ENCODE measurements at places on chromosomes 2 and 18. TPM values are rescaled to one million over a fixed set of nuclear protein-coding genes. Genes with fewer than 3 reads are reported as not detected.

WIPF1 gene
- 22.0 TPM for total RNA-seq

DNA sequence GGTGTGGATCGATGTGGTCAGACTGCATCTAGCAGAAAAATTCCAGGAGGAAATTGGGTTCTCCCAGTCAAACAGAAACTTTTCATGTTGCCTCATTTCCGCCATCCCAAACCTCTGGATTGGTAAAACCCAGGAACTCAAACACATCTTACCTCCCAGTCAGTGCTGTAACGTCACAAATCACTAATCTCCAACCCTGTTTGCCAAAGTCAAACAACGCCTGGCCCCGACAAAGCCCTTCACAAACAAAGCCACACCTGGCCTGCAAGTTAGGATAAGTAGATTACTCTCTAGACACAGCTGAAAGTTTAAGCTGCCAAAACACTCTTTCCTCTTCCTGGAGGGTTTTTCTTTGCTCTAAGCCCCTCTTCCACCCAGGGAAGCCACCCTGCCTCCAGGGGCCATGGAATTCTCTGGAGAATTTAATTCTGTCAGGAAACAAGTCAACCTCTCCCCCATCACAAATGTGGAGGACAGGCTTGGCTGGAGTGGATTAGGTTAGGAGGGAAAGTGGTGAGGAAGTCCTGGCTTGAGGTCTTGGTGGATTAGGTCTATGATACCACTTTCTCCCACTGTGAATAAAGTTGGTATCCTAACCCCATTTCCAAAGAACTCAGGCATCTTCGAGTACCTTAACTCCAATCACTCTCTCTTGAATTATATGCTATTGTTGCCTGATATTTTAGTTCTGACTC, 86.7 kb downstream of the LYPD6B start:
- DNase-seq = peak; percentile 52

- no peak for DNase-seq
Measured at GRCh38 chr18:10743766-10744165, 217.9 kb downstream of the NAPG start.

OTOF gene
- total RNA-seq = not detected

TEX44 gene
- total RNA-seq = not detected

DNA sequence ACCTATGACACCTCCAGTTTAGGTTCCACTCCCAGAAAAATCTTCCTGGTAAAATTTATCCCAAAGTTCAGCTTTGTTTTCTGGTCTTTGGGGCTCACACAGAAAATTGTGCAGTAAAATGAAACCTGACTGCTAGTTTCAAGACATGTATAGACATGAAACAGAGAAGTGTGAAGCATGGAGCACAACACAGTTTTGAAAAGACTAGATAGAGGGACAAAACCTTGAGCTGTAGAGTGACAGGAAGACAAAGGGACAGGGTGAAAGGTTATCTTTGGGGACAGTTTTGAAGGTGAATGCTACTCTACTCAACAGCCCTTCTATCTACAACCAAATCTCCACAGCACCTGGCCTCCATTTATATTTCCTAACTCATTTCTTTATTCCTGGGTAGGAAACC, 352.6 kb downstream of the RBM43 start:
- no peak for DNase-seq

DNA sequence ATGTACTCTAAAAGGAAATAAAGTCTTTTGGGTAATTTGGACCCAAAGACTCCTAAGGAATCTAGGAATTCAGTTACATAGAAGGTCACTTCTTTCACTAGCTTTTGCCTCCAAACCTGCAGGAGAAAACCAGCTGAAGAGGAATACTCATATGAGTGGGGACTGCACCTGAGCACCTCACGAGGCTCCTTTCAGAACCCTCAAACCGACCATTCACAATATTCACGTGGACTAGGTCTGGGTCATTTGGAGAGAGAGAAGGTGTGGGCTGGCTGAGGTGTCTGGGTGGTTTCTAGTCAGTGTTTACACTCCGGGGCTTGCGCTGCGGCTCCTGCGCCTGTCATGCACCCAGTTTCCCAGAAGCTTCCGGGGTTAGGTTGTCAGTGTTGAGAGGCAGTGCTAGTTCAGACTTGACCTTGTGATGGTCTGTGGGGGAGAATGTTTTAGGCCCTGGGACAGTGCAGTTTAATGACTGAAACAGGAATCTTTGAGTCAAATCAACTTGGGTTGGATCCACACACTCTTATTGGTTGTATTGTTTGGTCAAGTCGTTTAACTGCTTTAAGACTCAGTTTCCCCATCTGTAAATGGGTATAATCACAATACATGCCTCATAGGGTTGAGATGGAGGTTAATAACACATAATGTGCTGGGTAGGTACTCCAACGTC, 78.4 kb downstream of the LIMS1 start:
- no peak for DNase-seq

- DNase-seq = no peak
Measured at GRCh38 chr2:97708608-97709007, 4.8 kb upstream of the ZAP70 start.

DNA sequence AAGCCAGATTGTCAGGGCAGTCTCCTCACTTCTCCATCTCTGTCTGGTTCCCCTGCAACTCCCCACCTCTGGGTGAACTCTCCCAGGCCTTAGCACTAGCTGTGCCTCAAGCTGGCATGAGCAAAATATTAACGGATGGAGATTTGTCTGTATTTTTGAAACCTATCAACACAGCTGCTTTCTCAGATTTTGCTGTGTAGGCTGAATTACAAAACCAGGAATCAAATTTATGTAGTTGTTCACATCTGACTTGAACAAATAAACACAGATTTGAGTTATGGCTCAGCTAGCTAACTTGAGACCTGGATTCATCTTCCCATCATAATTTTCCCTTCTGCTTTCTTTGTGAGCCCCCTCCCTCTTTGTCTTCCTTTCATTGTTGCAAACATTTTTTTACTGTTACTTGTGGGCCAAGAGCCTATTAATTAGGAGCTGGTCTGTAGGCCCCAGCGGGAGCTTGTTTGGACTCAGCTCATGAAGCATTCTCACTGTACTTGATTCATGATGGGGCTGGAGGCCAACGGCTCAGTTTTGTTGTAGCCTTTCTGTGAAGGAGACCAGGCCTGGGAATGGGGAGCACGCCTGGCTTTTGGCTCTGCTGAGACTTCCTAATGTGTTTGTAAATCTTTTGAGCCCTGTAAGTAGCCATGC, 164.1 kb upstream of the GATA6 start:
- DNase-seq = no peak

PROC gene
- total RNA-seq = 62.3 TPM

GRCh38 chr2:45654250-45654649, 2.8 kb downstream of the PRKCE start:
- DNase-seq = no peak

DNA sequence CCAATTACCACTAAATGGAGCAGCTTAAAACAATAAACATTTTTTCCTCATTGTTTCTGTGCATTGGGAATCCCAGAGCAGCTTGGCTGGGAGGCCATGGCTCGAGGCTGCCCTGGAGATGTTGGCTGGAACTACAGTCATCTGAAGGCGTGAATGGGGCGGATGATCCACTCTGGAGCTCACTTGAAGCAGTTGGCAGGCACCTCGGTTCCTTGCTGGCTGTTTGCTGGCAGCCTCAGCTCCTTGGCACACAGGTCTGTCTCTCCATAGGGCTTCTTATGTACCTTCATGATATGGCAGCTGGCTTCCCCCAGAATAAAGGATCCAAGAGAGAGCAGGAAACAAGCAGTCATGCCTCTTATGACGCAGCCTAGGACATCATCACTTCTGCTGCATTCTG, 227.0 kb upstream of the COPS8 start:
- no peak for DNase-seq

- no peak for DNase-seq
Measured at GRCh38 chr2:47741101-47741500, 41.8 kb upstream of the MSH6 start.

OSBPL6 gene
- total RNA-seq = 3.0 TPM

DNA sequence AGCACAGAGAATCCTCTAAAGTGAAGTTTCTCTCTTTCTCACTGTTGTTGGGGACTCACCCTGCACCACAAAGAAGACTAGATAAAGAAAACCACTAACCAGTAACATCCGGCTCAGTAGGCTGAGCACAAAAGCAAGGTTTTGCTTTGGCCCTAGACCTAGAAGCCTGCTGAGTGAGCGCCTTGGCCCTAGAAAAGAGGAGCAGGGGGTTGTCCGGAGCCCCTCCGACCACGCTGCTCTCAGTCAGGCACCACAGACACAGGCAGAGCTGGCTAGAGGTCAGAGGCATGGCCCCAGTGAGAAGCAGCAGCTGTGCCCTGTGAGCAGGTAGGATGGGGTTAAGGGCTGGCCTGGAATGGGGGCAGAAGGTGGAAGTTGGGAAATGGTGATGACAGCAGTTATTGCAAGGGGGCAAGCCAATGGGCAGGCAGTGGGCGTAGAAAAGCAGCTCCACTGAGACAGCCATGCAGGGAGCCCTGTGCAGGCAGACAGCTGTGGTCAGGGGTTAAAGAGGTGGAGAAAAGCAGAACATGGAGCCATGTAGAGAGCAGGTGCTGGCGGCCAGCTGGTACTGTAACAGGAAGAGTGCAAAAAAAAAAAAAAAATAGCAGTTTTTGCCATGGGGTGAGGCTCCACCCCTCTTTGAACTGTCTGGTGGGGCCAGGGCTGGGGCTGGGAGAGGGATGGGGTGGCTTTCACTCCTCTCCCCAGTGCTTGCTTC, 36.9 kb upstream of the SLC14A1 start:
- DNase-seq = no peak

- DNase-seq = no peak
Measured at GRCh38 chr2:57542081-57542480, 504.5 kb upstream of the VRK2 start.

- no peak for DNase-seq
Measured at GRCh38 chr2:191666732-191667131, 11.2 kb upstream of the NABP1 start.

DNA sequence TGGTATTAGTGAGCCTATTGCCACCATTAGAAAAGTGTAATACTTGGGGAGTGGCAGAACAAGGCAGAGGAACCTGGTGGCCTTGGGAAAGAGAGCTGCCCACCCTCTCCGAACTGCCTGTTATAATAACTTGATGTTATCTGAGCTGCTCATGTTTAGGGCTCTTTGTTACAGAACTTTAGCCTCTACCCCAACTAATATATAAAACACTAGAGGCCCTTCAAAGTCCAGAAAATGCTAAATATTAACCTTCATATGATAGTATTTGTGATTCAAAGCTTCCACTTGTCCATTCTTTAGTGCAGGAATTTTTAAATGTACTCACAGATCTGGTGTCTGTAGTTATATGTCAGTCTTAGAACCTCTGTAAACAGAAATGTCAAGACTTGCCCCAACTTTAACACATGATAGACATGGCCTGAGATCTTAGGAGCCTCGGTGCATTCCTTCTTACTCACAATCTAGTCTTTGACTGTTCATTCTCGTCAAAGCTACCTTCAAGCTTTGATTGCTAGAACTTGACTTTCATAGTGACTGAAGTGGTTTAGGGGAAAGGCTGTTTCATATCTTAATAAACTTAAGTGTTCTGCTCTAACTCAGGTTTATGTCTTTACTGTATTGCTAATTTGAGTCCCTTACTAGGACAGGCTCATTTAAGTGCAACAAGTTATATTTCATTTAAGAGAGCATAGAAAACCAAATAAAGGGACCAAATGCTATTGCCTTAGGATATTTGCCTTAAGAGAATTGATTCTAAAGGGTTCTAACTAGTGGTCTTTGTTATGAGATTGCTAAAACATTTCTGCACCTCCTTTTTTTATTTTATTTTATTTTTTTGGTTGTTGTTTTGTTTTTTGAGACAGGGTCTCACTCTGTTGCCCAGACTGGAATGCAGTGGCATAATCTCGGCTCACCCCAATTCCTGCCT, 41.6 kb downstream of the DDX1 start:
- DNase-seq = no peak

DNA sequence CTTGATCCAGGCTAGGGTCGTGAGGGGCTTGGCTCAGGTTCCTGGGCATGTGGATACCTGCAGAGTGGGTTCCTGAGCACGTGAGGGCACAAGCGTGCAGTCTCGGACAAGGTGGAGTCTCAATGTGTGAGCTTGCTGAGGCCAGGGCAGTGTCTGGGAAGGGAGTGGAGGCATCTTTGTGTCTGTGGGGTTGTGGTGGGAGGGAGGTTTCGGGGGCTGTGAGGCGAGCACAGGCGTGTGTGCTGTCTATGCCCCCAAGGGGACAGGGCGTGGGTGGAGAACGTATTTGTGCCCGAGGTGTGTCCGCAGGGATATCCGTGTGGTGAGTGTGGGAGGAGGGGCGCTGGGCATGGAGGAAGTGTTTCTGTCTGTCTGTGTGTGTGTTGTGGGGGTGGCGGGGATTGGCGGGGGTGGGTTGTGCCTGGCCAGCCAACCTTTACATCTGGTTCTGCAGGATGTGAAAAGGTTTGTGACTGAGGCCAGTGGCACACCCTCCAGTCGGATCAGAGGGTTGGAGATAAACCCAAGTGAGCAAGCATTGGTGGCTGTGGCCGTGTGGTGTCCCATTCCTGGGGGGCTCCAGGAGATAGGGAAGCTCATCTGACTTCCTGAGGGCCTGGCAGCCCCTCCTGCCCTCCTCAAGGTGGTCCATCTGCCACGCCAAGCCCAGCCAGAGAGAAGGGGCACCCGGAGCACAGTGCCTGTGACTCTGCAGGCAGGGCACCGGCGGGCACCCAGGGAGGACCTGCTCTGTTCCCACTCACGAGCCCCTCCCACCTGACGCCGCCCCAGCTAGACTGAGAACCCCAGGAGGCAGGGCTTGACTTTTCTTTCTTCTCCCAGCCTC, 57.1 kb downstream of the ZFP36L2 start:
- no peak for DNase-seq

DNA sequence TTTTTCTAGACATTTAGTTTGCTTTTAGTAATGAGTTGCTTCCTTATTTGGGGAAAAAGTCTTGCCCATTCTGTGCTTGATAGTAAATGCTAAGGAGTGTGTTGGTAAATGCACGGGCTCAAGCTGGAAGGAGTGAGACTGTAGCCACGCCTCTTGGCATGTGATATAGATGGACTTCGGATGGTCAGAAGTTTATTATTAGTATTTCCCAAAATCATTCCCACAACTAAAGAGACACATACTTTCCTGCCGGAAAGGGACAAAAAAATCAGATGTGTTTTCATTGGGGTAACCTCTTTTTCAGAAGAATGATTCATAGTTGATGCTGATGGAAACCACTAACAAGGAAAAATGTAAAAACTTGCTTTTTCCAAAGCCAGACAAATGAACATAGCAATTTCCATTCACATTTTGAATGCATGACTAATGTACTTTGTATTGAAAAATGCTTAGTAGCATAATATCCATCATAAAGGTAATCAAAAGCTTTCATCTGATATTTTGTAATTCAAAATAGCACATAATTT, 133.2 kb downstream of the ZNF532 start:
- no peak for DNase-seq

- no peak for DNase-seq
Measured at GRCh38 chr2:188158337-188159100, 133.2 kb upstream of the GULP1 start.

DNA sequence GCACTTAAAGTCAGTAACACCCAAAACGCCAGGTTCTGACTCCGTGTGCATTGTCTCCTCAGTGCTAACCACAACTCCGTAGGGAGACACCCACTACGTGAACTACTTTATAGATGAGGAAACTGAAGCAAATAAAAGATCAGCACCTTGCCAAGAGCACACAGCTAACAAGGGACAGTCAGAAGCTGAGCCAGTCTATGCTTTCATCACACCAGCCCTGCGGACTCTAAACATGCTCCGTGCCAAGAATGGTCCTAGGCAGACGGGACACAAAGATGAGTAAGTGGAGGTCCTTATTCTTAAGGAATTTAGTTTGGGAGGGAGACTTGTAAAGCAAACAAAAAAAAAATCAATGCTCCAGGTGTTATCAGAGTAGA, 9.6 kb downstream of the MBOAT2 start:
- DNase-seq = no peak

All from hepatocyte (in vitro differentiated cells).